T-helper 2 cell treated with Interferon-gamma antibody and Interleukin-4, amounts not matched to agents 5 μg/mL and 100 μg/mL, for 36 hours (primary cell): ENCODE measurements at places on chromosomes 12 and 14.

- peak; percentile 79 for DNase-seq
Observed at GRCh38 chr12:14384783-14385638, 19.5 kb downstream of the ATF7IP start.

GRCh38 chr14:61695695-61696527 is 598 bp downstream of the HIF1A start:
- peak; percentile 68 for DNase-seq

DNA sequence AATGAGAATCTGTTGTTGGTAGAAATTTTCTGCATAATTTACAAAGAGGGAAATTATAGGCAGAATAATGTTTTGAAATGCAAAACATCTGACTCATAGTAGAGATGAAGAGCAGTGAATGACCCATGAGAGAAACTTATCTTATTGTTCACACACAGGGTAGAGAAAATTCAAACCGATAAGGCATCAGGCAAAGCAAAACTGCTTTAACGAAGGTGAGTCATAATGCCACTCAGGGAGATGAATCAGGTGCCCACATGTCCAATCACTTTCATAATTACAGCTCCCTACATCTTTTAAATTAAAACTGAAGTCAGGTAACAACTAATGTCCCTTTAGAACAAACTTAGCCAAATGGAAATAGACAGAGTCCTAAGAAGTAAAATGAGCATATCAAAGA is 265.6 kb upstream of the GARIN6 start:
- DNase-seq: no peak

GRCh38 chr14:74008843-74009499 is 10.1 kb downstream of the ENTPD5 start:
- DNase-seq: no peak

- no peak for DNase-seq
Observed at GRCh38 chr14:74019408-74020137, 424 bp downstream of the BBOF1 start.

DNA sequence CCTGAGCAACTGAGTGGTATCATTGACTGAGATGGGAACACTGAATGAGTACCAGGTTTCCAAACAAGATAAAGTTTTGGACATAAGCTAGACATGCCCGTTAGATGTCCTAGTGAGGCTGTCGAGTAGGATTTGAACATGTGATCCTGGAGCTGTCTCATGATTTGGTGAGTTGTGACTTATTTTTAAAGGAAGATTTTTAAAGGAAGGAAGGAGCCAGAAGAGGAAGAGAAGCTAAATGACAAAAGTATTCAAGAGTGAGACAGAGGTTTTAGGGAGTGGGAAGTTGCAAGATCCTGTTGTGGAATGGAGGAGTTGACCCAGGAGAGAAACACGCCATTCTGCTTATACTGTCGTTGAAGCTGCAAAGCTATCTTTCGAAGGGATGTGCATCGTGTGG is 82.1 kb downstream of the SAMD4A start:
- DNase-seq: no peak

DNA sequence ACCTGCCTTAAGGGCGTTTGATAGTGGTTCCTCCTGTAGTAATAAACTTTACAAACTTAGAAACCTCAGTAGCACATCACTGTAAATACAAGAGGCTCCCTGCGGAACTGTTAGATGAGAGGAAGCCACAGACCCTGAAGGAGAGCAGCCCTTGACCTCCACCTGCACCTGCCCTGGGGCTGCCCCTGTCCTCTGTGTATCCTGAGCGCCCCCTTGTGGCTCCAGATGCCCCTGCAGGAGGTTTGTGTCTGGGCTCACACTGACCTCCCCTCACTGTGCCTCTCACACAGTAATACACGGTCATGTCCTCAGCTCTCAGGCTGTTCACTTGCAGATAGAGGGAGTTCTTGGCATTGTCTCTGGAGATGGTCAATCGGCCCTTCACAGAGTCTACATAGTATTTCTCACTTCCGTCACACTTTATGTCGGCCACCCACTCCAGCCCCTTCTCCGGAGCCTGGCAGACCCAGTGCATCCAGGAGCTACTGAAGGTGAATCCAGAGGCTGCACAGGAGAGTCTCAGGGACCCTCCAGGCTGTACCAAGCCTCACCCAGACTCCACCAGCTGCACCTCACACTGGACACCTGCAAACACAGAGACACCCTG is 1059.8 kb downstream of the TMEM121 start:
- DNase-seq: peak; percentile 34

- no peak for DNase-seq
Observed at GRCh38 chr14:83153081-83153480, 1619.4 kb upstream of the SEL1L start.

GRCh38 chr12:48296586-48297282 is 54.0 kb downstream of the ZNF641 start:
- DNase-seq: peak; percentile 21

DNA sequence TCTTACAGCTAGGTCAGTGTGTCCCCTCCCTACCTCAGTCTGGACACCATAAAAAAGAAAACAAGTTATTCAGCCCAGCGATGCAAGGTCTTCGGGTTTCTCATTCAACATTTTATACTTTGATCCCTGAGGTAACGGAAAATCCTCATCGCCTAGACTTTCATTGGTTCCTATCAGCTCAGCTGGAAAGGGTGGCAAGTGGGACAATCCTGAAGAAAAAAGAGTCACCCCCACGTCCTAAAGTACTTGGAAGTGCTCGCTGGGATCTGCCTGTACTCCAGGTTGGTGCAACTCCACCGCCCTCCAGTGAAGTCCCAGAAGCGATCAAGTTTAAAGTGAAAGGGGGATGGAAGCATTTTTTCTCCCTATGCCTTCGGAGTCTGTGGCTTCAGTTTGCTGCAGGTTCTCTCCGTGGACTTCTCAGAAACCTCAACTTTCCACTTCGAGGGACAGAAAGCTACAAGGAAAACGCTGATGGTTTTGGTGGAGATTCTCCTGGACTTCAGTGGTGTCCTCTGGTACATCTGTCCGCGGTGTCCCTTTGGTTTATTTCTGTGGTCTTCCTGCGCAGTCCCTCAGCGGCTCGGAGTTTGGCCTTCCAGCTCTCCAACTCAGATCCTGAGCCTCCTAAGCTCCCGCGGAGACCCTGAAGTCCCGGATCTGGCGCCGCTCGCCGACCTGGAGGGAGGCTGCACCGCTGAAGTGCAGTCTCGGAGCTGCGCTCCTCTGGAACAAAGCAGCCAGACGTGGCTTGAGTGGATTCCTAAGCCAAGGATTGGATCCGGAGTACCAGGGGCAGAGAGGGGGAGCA is 1.8 kb upstream of the LRFN5 start:
- no peak for DNase-seq

- DNase-seq: no peak
Observed at GRCh38 chr12:64103825-64104740, 118.0 kb downstream of the KICS2 start.

- DNase-seq: no peak
Observed at GRCh38 chr14:91843437-91843836, 23.9 kb downstream of the TC2N start.

DNA sequence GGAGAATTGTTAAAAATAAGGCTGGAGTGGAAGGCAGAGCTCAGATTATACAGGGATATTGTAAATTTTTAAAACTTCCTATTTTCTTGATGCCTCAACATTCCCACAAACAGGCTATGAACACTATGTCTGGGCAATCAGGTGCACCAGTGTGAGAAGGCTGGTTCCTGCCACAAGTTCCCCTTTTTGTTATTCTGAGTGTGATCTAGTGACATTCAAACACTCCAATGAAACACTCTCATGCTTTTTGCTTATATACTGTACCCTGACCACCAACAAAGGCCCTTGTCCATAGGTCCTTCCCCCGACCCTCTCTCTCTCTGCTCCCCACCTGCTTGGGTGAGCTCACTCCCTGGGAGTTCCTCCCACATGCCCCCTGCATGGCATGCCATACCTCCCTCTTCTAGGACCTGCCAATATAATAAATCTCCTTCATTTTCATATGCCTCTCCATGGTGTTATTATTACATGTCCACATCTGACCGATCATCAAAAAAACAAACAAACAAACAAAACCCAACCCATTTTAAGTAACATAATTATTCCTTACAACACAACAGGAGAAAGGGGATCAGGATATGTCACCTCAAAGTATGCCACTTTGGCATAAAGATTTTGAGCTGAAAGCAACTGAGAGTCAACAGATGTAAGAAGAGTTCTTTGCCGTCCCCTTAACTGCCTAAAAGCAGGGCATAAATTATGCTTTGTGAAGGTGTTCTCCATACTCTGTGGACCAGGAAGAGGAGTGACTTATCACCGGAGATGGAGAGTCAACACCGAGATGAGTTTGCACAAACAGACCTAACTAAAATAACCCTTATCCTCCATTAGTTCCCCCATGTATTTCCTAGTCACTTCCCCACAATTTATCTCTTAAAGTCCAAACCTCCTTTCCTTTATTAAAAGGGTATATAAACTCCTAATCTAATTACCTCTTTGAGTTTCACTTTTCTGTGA is 42.5 kb upstream of the CATSPERB start:
- DNase-seq: no peak

- peak; percentile 67 for DNase-seq
Observed at GRCh38 chr14:94021416-94022157, 4.6 kb upstream of the OTUB2 start.

- DNase-seq: no peak
Observed at GRCh38 chr14:100614803-100615202, 27.6 kb upstream of the BEGAIN start.

DNA sequence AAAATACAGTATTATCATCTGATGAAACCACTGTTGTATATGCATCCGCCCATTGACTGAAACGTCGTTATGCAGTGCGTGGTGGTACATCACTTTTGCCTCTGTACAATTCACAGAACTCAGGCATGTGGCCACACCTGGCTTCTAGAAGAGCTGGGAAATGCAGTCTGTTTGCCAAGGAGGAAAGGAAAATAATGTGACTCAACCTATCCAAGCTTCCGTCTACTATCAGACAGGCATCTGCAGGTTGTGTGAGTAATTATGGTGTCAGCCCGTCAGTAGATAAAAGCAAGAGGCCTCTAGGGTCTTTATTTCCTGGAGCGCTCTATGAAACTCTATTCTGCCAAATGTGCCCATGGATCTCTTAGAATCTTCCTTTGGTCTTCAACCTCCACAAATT is 111.6 kb downstream of the BBS10 start:
- DNase-seq: no peak

- no peak for DNase-seq
Observed at GRCh38 chr14:98219638-98220037, 1052.4 kb downstream of the BCL11B start.

- no peak for DNase-seq
Observed at GRCh38 chr12:91778091-91778832, 367.4 kb downstream of the BTG1 start.

DNA sequence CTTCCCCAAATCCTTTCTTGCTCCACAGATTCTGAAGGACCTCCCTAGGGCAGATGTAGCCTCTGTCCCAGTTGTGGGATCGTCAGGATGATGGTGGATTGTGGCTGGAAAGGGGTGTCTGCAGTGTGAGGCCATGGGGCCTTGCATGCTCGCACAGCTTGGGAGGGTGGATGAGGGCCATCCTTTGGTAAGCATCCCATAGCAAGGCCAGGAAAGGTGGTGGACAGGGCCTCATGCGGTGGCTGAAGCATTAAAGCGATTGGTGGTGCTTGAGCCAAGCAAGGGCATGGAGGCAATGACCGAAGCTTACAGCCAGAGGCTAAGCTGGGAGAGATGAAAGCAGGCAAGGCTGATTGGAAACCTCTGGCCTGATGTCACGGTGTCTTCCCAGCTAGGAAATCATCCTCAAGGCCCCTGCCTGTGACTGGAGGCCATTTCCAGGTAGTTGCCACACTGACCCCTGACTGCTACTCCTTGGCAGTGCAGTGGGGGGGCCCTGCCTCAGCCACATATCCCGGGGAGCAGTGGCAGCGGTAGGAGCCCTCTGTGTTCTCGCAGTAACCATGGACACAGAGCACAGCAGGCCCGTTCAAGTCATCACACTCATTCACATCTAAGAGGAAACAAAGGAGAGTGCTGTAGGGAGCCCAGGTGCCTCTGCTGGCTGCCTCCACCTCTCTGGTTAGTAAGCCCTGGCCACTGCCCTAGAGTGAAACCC is 7.0 kb downstream of the ISCA2 start:
- no peak for DNase-seq

GRCh38 chr12:12804011-12804410 is 9.1 kb upstream of the DDX47 start:
- no peak for DNase-seq

DNA sequence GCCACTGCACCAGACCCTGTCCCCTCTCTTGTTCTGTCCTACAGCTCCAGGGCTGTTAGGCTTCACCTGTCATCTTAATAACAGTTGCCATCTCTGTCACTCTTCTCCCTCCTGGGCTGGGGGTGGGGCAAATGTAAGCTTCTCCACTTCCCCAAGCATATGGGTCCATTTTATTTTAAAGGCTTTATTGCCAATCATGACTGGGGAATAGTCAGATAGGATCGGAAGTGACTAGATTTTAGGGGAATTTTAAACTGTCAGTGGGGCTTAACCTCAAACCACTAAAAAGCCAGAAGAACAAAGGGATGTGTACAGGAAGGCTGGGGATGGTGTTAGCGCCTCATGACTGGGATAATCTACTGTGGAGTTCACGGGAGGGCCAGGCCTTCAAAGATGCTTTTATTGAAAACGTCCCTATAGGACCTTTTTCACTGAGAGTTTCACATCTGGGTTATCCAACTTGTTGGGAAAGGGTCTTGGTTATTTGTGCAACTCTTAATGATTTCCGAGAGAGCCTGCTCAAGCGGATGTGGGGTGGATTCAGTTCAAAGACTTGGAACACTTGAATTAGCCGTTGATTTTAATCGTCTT is 41.6 kb downstream of the CHST11 start:
- DNase-seq: peak; percentile 39

DNA sequence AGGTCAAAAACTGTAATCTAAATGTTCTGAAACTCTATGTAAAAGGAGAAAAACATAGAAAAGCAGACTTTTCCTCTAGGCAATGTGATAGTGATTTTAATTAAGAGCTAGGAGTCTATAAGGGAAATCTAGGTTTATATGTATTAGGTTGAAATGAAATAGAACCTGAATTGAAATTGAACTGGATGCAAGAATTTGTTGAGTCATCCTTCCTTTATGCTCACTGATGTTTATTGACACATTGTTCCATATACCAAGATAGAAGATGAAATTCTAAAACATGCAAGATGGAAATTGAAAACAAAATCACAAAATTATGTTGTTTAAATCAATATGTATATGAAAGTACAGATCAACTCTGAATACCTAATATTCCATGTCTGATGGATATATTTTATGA is 170.4 kb upstream of the FLRT2 start:
- DNase-seq: no peak

GRCh38 chr12:857611-858010 is 91.9 kb downstream of the RAD52 start:
- no peak for DNase-seq

GRCh38 chr12:92140896-92141536 is 4.6 kb downstream of the BTG1 start:
- DNase-seq: no peak

GRCh38 chr12:52657250-52657902 is 5.4 kb upstream of the KRT2 start:
- DNase-seq: no peak

GRCh38 chr12:4117386-4118016 is 156.1 kb upstream of the CCND2 start:
- peak; percentile 2 for DNase-seq

DNA sequence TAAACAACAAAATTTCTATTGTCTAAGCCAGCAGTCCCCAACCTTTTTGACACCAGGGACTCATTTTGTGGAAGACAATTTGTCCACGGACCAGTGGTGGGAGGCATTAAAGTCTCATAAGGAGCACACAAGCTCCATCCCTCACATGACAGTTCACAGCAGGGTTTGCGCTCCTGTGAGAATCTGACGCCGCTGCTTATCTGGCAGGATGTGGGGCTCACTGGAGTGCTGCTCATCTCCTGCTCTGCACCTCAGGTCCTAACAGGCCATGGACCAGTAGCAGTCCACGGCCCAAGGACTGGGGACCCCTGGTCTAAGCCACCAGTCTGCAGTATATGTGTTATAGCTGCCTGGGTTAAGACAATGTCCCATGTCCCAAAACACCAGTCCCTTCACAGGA is 27.2 kb downstream of the VCPKMT start:
- no peak for DNase-seq
